MCF 10A (cell line): ENCODE measurements at places on chromosomes 12 and 14. TPM values are rescaled to one million over a fixed set of nuclear protein-coding genes. Genes with fewer than 3 reads are reported as not detected.

GRCh38 chr14:79408696-79409095 is 802.6 kb downstream of the DIO2 start:
- no peak overlapping the region for H3K4me3 ChIP-seq
- H3K27ac ChIP-seq, result no peak overlapping the region
- H3K4me1 ChIP-seq, result no peaks in the 10 kb centered on the region
- peaks cover 19% of the 10 kb centered on the region for H3K27me3 ChIP-seq
- no peaks in the 10 kb centered on the region for H3K36me3 ChIP-seq

DNA sequence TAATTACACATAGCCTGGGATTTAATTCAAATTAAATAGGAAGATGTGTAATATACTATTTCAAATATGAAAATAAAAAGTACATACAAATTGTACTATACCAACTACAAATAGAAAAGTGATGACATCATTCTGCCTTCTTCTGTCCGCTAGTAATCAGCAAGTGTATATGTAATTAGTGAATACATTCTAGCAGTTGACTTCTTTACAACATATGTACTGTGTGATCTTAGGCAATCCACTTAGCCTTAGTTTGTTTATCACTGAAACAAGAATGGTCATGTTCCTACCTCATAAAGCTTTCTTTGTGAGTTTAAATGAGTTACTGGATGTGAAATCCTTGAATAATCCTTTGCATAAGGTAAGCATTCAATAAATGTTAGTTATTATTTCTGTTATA is 7.8 kb upstream of the LUM start:
- no peaks in the 10 kb centered on the region for H3K36me3 ChIP-seq
- no peak overlapping the region for H3K27ac ChIP-seq
- peaks cover 36% of the 10 kb centered on the region for H3K27me3 ChIP-seq
- no peak overlapping the region for H3K4me3 ChIP-seq

GRCh38 chr12:2490831-2491230 is 303.9 kb upstream of the FKBP4 start:
- H3K27ac ChIP-seq, result no peak overlapping the region
- no peak overlapping the region for H3K4me3 ChIP-seq
- no peak for DNase-seq
- H3K36me3 ChIP-seq, result peaks cover 3% of the 10 kb centered on the region
- no peaks in the 10 kb centered on the region for H3K27me3 ChIP-seq

CRACR2A gene
- not detected in 2 replicates for total RNA-seq

DNA sequence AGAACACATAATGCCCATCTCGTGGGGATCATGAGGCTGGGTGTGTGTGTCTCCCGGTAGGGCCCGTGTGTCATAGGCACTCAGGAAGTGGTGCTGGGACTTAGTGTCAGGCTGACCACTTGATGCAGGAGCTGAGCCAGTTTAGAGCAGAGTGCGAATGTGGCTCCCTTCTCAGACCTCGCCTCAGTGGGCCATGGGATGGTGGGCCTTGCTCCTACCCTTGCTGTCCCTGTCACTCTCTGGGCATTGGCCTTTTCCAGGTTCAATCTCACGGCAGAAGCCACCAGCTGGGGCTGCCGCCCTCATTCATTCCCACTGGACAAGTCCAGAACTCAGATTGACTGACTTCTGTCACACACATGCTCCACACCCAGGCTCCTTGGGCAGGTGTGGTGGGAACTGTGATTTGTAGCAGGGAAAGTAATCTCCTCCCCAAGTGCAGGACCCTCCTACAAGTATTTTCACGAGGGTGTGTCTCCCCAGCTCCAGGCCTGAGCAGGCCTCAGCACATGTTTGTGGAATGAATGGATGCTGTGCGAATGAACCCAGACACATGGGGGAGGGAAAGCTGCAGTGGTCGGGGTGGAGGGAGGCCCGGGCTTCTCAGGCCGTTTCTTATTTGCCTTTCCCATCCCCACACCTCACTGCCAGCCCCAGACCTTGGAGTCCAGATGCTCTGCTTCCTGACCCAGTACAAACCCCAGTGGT is 54.9 kb downstream of the BEGAIN start:
- H3K4me3 ChIP-seq, result no peak overlapping the region
- H3K27me3 ChIP-seq, result no peaks in the 10 kb centered on the region

DNA sequence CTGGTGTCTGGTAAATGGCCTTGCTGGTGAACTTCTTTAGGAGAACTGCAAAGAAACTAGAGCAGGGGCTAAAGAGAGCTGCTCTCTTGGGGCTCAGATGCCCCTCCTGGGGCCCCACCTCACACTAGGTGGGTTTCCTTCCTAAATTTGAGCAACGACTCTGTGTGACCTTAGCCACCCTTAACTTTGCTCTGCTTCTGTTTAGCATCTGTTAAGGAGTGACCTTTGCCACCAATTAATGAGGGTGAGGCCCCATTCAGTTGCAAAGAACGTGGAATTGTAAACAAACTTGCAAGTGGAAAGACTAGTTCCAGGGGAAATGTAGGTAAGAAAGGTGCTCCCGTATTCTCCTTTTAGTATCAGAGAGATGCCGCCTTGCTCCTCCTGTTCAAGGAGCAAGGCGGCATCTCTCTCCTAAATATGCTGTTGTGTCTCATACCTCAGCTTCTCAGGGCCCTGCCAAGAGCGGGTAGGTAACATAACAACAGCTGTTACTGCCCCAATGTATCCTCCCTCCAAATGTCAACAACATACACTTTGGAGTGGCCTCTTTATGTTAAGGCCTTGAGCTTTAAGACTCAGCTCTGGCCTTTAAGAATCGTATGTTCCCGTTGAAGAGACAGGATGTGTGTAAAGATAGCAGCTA is 77.6 kb upstream of the FUT8 start:
- H3K4me1 ChIP-seq, result peaks cover 6% of the 10 kb centered on the region
- H3K4me3 ChIP-seq, result no peak overlapping the region
- H3K36me3 ChIP-seq, result no peaks in the 10 kb centered on the region
- no peak for DNase-seq
- no peak overlapping the region for H3K27ac ChIP-seq

CD163L1 gene
- total RNA-seq, result 2.1 and 3.5 TPM in 2 replicates

DNA sequence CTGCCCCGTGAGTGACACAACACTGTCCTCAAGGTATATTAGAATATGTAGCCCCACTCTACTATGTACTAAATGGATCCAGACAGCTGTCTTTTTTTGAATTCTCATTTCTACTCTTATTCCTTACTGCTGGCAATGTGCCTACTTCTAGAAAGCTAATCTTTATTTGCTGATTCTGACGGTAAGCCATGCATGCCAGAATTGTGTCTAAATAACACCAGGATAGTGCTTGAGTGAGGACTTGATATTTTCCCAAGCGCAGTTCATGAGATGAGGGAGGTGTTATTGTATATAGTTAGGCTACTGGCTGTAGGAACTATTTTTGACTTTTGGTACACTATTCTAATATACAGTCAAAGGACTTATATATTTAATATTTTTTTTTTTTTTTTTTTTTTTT is 316.2 kb upstream of the NAV3 start:
- no peak overlapping the region for H3K27ac ChIP-seq
- H3K27me3 ChIP-seq, result no peaks in the 10 kb centered on the region
- DNase-seq, result no peak
- H3K4me3 ChIP-seq, result no peak overlapping the region

GRCh38 chr12:15996254-15996653 is 85.1 kb downstream of the DERA start:
- no peak overlapping the region for H3K27ac ChIP-seq
- no peak overlapping the region for H3K4me3 ChIP-seq
- DNase-seq, result peak; percentile 30
- no peaks in the 10 kb centered on the region for H3K27me3 ChIP-seq
- no peaks in the 10 kb centered on the region for H3K36me3 ChIP-seq

- peaks cover 40% of the 10 kb centered on the region for H3K36me3 ChIP-seq
- no peak overlapping the region for H3K4me3 ChIP-seq
- no peaks in the 10 kb centered on the region for H3K27me3 ChIP-seq
- DNase-seq, result no peak
Observed at GRCh38 chr12:30631740-30632139, 63.9 kb downstream of the IPO8 start.

- H3K27me3 ChIP-seq, result no peaks in the 10 kb centered on the region
- peak overlapping the region; percentile 96 for H3K4me3 ChIP-seq
- peaks cover 6% of the 10 kb centered on the region for H3K36me3 ChIP-seq
- H3K4me1 ChIP-seq, result peaks cover 29% of the 10 kb centered on the region
Observed at GRCh38 chr12:50923361-50924130, 28.8 kb upstream of the HIGD1C start.

DNA sequence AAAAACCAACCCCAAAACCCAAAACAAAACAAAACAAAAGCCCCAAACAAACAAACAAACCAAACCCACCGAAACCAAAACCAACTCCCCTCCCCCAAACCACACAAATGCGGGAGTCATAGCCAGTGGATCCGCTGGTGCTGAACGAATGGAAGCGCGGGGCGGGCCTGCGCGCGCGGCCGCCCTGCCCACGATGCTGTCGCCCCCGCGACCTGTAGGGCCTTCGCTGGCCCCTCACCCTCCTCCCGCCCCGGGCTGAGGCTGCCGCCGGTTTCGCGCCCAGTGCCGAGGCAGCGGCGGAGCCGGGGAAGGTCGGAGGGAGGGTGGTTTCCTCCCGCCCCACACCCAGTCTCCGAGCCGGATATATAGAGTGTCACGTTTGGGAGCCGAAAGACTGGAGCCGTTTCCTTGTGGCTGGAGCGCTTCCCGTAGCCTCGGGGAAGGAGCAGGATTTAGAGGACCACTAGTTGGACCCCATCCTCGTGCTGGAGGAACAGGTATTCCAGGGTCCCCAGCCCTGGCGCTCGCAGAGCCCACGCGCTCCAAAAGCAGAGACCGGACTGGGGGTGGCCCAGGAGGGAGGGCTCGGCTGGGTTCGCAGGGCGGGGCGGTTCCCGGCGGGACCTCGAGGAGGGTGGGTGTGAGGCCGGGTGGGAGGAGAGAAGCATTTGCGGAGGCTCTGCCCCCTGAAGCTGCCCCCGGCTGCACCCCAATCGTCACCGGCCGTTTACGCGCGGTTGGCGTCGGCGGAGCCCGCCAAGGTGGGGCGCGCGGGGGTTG is at the start of gene FAR2:
Gene FAR2, plus strand, starts transcription at position 368 of the 780 bp plus-strand sequence. CDS start 121,172 bp downstream, outside the sequence.
- H3K27me3 ChIP-seq, result no peaks in the 10 kb centered on the region
- peak within 1 kb of the TSS; percentile 85 for H3K4me3 ChIP-seq
- peaks cover 4% of the 10 kb centered on the region for H3K4me1 ChIP-seq
- peak within 1 kb of the TSS; percentile 92 for H3K27ac ChIP-seq
- H3K36me3 ChIP-seq, result no peaks in the 10 kb centered on the region
- DNase-seq, result peak; percentile 20

- DNase-seq, result no peak
- no peak overlapping the region for H3K4me3 ChIP-seq
- peaks cover 10% of the 10 kb centered on the region for H3K36me3 ChIP-seq
- no peak overlapping the region for H3K27ac ChIP-seq
- H3K4me1 ChIP-seq, result no peaks in the 10 kb centered on the region
Observed at GRCh38 chr14:100158566-100159093, 815 bp downstream of the DEGS2 start.
